IPS-NIHi11 (cell line): ENCODE measurements at places on chromosomes 4 and X.
A peak's percentile ranks its signal among the peaks of the same experiment; 100 is the strongest.

DNA sequence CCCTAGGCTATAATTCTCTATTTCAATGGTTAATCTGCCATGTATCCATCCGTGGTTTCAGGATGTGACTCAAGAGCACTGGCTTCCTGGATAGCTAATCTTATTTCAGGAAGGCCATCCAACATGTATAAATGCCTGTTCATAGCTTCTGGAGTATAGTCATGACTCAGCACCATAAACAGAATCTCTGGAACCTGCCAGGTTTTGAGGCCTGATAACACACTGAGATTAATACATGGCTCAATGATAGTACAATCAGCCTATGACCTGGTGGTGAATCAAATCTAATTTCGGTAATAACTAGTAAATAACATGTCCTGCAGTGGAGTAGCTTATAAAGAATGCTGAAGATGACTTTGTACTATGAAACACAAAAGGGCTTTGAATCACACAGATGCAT is 5.7 kb upstream of the IL13RA2 start:
- DNase-seq = no peak

- no peak for DNase-seq
Observed at GRCh38 chrX:129719931-129720530, 18.7 kb upstream of the XPNPEP2 start.

GRCh38 chr4:73170518-73171198 is 87.9 kb downstream of the ANKRD17 start:
- no peak for DNase-seq

- DNase-seq = no peak
Observed at GRCh38 chr4:15024386-15024785, 22.1 kb downstream of the CPEB2 start.

DNA sequence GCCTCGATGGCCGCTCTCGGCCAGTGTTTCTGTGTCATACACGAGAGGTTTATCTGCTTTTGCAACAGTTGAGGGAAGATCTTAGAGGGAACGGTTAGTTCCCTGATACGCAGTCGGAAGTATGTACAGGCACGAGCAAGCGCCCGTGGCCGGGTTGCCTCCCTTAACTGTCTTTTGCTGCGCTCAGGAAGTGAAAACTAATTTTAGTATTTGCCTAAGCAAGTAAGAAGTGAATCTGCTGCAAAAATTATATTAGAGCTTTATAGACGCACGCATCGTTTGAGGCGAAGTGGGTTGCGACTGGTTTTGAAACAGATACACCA is 695 bp downstream of the MTM1 start:
- no peak for DNase-seq

- DNase-seq = peak; percentile 17
Observed at GRCh38 chr4:112633477-112634235, 3.1 kb downstream of the ZGRF1 start.

- DNase-seq = no peak
Observed at GRCh38 chr4:159944477-159944876, 841.6 kb downstream of the RAPGEF2 start.

DNA sequence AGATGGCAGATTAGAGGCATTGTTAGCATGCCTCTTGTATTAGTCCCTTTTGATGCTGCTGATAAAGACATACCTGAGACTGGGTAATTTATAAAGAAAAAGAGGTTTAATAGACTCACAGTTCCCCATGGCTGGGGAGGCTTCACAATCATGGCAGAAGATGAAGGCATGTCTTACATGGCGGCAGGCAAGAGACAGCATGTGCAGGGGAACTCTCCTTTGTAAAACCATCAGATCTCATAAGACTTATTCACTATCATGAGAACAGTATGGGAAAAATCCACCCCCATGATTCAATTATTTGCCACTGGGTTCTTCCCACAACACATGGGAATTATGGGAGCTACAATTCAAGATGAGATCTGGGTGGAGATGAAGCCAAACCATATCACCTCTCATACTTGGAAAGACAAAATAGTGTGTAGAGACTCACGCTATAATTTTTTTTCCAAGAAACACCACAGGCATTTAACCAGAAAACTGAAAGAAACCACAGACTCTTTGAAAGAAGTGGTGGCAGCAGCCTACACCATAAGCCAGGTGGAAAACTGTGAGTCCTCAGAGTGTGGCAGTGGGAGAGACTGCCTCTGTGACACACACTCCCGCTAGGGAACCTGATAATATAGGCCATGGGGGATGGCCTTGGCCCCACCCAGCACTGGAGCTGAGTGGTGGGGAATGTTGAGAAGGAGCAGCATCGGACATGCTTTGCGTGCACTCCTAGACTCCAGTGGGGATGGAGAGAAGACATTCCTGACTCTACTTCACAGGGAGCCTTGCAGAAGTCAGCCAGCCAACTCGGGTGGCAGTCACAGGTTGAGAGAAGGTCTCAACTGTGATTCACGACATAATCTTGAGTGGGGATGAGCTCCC is 51.5 kb downstream of the SLC2A9 start:
- DNase-seq = no peak

- peak; percentile 34 for DNase-seq
Observed at GRCh38 chr4:169070895-169071218, 60.8 kb upstream of the CBR4 start.

- no peak for DNase-seq
Observed at GRCh38 chr4:95018785-95019184, 261.0 kb downstream of the BMPR1B start.

GRCh38 chr4:71709961-71710360 is 73.9 kb downstream of the GC start:
- DNase-seq = peak; percentile 9

DNA sequence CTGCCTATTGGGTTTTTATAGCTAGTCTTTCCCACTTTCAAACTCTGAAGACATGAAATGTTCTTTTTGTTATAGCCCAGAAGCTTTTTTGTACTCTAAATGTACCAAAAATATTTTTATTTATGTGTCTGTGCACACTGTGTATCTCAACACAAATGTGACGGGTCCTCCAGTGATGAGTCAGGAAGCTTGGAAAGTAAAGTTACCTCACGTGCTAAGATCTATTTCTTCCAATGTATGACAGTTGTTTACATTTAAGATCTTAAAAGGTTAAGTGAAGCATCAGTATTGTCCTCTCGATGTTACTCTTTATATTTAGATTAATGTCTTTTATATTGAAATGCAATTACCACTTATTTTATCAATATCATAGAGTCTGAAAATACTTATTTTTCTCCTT is 29.1 kb upstream of the PRSS12 start:
- DNase-seq = no peak

DNA sequence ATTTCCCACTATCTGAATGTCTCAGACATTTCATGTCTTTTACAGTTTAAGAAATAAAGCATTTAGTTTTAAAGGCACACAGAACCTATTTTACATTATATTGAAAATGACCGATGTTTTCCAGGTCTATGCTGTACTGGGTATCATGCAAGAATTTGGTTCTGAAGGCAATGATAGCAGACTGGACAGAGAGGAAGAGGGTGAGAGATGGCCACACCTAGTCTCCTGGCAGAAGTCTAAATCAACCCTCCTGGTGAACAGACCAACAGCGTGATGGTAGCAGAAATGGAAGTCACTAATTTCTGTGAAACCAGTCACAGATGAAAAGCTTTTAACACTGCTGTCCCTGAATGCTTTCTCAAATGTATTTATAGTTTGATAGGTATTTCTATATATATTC is 41.9 kb downstream of the MID1 start:
- no peak for DNase-seq

- DNase-seq = no peak
Observed at GRCh38 chr4:187387739-187388138, 607.8 kb upstream of the ZFP42 start.

- DNase-seq = no peak
Observed at GRCh38 chr4:144507311-144508101, 138.4 kb upstream of the HHIP start.

- peak; percentile 55 for DNase-seq
Observed at GRCh38 chr4:60463857-60464502, 736.1 kb upstream of the ADGRL3 start.

- DNase-seq = no peak
Observed at GRCh38 chrX:145825896-145826295, 8.3 kb downstream of the SLITRK2 start.

GRCh38 chr4:68250151-68250930 is 4.8 kb upstream of the TMPRSS11B start:
- DNase-seq = no peak

DNA sequence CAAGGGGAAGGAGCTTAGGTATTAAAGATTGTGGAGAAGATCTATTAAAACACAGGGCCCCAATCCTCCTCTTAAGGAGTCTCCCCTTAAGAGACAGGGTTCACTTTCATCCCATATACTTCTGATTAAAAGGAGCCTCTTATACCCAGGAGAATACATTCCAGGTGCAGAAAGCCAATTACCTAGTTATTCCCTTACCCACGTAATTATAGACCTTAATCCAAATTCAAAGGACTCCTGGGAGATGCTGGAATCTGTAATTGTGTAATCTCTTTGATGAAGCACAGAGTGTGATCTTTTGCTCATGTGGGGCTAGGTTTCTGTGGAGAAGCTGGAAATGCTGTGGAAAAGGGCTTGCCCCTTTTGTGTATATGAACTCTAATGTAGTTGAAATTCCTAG is 1.4 kb upstream of the SEC24B start:
- DNase-seq = no peak

- DNase-seq = no peak
Observed at GRCh38 chr4:165194368-165194767, 13.0 kb upstream of the KLHL2 start.

GRCh38 chrX:11611965-11612364 is 53.8 kb downstream of the ARHGAP6 start:
- DNase-seq = no peak

GRCh38 chr4:38671592-38671940 is 7.6 kb downstream of the KLF3 start:
- no peak for DNase-seq

DNA sequence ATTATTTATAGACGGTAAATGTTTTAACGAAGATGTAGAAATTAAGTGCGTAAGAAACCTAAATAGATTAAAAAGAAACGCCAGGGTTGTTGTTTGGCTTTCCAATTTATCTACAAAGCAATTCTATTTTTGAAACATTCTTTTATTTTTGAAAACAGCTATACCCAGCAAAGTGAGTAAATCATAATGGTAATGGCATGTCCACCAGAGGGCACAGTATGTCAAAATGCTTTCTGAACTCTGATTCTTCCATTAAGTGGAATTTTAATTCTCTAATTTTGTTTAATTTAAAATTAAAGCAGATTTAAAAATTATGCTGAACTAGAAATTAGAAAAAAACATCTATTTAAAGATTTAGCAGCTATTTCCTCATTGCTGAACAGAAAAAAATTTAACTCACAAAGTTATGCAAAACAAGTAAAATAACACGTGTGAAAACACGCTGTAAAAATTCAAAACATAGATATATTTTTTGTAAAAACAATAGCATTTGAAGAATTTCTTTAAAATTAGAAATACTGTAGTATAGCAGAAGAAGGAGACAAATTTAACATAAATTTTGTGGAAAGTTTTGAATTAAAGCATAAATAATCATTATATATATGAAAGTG is 26.5 kb downstream of the RASSF6 start:
- DNase-seq = no peak

- no peak for DNase-seq
Observed at GRCh38 chr4:144591401-144591800, 54.6 kb upstream of the HHIP start.

GRCh38 chrX:110432091-110432905 is 73.7 kb downstream of the RTL9 start:
- no peak for DNase-seq

DNA sequence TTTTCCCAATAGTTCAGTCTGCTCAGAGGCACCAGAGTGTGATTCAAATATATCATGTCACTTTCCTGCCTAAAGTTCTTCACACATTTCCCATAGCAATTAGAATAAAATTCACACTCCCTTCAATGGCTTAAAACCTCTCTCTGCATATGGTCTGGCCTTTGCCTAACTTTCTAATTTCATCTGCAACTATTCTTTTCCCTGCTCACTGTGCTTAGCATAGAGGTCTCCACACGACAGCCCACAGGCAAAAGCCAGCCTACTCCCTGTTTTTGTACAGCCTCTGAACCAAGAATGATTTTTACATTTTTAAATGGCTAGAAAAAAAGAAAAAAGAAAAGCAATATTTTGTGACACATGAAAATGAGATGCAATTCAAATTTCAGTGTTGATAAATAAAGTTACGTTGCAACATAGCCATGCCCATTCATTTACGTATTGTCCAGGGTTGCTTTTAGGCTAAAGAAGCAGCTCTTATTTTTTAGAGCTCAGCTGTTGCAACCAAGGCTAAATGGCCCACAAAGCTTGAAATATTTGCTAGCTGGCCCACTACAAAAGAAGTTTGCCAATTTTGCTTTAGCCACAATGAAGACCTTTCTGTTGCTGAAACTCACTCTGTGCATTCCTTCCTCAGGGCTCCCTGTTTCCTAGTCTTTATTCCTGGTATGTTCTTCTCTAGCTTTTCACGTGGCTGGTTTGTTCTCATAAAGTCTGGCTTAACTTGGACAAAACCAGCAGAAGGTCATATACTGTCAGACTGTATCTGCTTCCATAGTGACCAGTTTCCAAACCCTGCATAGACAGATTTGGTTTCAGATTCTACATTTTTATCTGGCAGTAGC is 26.6 kb upstream of the IRF2 start:
- no peak for DNase-seq

GRCh38 chr4:145609481-145610427 is 9.4 kb upstream of the MMAA start:
- peak; percentile 48 for DNase-seq

DNA sequence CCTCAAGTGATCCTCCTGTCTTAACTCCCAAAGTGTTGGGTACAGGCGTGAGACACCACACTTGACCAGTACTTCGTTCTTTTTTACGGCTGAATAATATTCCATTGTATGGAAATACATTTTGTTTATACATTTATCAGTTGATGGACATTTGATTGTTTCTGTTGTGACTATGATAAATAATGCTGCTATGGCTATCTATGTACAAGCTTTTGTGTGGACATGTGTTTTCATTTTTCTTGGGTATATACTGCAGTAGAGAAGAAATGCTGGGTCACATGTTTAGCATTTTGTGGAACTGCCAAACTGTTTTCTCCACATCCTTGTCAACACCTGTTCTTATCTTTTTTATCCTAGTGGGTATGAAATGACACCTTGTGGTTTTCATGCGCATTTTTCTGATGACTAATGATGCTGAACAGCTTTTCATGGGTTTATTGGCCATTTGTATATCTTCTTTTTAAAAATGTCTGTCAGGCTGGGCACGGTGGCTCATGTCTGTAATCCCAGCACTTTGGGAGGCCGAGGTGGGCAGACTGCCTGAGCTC is 37.3 kb downstream of the SAT1 start:
- no peak for DNase-seq

GRCh38 chrX:32642283-32642682 is 569.1 kb downstream of the DMD start:
- no peak for DNase-seq
